ENCODE measurements at places on chromosomes 2 and 18.

DNA sequence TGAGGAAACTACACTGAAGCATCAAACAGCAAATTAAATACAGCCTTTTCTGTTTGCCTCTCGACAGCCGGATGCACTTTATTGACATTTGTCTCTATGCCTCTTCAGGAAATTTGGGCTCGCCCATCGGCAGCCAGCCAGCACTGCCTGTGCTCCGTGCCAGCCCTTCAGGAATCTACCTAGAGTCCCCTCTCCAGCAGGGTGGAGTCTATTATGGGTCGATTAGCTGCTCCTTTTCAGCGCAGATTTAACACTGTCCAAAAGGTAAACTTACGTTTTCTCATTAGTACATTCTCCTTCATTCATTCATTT lies 91.5 kb downstream of the MYCN start:
- DNase-seq: no peak

DNA sequence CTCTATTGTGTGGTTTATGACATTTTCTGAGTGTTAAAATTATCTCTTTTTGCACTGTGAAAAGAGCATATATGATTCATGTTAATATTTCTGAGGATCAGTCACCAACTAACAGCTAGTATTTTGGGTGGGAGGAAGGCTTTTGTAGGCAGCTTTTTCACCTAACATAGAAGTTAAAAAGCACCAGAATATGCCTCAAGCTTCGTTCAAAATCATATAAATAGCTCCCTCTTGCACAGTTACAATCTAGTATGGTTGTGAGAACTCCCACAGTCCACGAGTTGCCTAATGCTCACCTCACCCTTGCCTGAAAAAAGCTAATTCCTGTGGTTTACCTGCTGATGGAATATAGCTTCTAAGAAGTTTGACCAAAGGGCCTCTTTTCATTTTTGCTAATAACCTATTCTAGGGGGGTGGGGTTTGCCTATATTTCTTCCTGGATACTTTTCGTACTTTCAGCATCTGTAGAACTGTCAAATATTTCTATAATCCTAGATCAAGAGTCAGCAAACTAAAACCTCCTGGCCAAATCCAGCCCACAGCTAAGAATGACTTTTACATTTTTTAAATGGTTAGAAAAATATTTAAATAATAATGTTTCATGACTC lies 167.1 kb upstream of the FOSL2 start:
- no peak for DNase-seq

DNA sequence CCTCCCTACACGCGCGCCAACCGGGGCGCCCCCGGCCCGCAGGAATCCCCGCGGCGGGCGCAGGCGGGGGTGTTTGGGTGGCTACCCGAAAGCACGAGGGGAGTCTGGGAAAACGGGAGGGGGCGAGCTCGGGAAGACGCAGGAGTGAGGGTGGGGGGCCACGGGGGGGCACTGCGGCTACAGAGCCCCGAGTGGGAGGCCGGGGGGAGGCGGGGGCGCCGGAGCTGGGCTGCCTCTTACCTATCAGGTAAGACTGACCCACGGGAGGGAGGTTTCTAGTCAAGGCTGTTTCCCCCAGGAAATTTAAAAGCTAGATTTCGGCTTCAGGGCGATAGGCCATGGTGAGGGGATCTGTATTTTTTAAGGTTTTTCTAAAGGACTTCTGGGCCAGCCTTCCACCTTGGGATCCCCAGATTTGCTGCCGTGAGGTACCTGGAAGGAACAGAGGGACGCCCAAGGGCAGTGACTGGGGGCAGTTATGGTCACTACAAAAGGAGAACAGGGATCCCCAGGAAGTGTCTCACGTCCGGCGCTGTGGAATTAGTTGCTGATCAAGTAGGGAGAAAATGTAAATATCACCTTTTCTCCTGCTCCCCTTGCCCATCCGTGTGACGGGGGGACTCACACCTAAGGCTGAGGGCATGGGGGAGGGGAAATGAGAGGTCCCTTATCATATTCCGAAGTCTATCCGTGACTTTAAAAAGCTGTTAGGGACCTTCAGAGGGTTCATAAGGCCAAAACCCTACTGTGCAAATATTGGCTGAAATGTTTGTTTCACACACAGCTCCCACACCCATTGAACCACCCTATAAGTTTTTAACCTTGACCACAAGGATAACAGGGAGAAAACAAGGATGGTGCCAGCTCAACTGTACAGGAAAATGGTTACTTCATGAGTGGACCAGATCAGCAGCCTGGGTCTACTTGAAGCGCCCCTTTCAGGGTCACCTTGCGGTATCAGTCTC lies 638 bp upstream of the IRS1 start:
- DNase-seq: no peak

- no peak for DNase-seq
These were observed 138.5 kb downstream of the COL4A4 start for GRCh38 chr2:227025510-227025909.

DNA sequence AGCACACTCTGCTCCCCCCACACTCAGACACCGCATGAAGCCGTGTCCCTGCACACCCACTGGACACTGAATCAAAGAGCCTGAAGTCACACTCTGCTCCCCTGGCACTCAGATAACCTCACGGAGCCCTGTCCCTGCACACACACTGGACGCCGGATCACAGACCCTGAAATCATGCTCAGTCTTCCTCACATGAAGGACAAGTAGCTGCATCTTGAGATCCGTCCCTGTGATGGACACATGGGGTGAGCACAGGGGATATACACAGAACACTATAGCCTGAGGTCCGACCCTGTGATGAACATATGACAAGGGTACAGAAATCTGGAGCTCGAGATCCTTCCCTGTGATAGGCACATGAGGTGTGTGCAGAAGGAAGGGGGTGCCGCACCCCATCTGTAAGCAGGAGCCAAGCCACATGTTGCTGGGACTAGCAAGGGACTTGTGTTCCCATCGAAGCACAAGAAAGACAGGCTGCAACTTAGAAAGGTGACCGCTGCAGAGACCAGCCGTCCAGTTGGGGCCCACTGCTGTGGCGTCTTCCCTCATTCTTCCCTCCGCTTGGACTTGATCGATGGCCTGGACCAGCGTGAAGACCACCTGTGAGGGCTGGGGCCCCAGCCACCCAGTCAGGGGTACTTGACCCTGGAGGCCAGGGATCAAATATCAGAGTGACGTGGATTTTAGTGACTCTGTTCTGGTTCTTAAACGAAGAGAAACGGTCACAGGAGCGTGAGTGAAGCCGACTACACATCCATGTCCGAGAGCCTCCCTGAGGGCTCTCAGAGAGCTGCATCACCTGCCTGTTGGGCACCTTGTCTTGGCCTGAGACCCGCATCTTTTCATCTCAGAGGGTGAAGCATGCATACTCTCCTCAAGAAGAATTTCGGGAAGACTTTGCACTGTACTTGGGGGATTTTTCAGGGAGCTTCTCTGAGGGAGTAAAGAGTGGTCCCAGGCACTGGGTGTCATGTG lies 391.7 kb upstream of the SALL3 start:
- DNase-seq: no peak

GRCh38 chr2:128286011-128286721 lies 32.5 kb downstream of the HS6ST1 start:
- no peak for DNase-seq

GRCh38 chr2:62437785-62438184 lies 68.2 kb downstream of the TMEM17 start:
- DNase-seq: no peak

DNA sequence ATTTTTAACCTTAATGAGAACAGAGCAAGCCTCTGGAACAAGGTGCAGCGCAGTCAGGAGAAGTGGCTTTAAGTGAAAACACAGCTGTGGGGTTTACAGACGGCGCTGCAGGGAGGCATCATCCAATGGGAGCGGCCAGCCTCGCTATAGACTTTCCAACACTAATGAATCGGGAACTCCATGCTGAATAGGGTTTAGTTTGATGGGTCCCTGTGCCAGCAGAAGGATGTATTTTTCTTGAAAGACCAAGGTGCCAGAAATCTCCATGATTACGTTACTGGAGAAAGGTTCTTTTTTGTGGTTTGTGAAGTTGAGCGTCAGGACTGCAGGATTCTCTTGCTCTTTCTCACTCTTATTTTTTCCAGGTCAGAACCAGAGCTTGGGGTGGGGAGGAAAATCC lies 87.9 kb upstream of the ALPP start:
- DNase-seq: no peak

DNA sequence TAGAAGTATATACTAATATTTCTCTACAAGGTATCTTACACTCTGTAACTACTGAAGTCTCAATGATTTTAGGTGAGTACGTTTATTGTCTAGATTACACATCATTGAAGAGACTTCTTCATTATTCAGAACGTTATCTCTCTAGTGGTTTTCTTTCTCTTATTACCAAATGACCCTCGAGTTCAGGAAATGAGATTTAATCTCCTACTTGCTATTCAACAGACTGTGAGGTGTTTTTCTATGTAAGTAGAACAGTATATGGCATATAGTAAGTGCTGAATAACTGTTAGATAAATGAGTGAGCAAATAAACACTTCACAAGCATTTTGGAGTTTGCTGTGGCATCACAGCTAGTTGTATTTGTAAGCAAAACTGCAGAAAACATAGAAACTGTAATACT lies 947.2 kb upstream of the SLC39A10 start:
- no peak for DNase-seq

- DNase-seq: no peak
These were observed 145.4 kb upstream of the RNF152 start for GRCh38 chr18:62037989-62038778.

DNA sequence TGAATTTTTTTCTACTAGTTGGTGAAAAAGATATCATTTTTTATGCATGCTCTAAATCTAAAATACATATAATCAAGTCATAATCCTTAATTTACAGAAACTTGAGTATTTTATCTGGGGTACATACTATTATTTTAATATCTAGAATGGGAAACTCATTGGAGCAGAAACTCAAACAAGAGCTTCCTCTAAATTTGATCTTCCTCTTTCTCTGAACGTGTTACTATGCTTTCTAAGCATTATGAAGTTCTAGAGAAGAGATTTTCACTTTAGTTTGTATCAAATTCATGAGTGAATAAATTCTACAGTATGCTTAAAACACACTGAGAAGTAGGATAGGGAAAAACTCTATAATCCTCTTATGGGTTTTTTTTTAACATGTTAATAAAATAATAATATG lies 20.6 kb upstream of the SLC38A11 start:
- DNase-seq: no peak

DNA sequence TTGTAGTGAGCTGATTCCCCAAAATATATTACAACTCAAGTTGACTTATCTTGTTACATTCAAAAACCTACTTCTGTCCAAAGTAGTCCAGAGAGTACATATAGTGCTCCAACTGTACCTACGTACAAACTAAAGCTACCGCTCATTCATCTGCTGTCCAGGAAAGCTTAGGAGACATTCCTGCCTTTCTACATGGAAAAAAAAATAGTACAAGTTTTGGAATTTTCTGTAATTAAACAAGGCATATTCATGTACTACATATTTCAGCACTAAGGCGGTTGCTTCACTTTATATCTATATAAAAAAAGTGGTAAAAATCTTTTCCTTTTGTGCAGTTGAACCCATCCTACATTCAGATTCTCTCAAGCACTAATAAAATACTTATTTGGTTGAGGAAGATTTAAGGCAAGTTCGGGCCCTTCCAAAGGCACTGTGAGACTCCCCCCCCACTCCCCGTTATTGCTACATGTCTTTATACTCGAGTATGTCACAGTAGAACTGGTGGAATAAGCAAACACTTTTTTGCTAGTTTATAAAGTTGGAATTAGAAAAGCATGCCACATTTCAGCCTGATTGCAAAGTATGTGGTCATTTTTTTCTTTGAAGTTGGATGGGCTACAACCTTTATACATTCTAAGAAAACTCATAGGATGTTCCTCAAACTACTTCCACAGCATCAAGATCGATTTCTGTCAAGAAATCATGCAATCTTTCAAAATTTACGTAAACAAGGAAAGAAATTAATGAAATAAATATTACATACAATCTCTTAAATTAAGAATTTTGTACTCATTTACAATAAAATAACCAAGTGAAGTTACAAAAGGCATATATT lies 3.7 kb downstream of the ZFP36L2 start:
- no peak for DNase-seq

DNA sequence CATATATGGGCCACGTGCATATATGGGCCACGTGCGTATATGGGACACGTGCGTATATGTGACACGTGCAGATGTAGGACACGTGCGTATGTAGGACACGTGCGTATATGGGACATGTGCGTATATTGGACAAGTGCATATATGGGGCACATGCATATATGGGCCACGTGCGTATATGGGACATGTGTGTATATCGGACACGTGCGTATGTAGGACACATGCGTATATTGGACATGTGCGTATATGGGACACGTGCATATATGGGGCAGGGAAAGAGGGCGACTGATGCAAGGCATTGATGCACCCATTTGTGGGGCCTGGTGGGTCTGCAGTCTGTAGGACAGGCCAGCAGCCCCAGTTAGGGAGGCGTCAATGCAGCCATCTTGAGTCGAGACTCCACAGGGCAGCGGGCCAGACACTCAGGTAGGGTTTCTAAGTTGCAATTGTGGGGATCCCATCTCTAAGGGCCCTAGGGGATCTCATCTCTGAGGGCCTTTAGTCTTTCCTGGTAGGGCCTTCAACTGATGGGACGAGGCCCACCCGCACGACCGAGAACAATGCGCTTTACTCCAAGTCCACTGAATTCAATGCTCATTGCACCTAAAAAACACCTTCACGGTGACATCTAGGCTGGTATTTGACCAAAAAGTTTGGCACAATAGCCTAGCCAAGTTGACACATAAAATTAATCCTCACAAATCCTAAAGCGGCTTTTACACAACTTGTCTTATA lies 92.3 kb upstream of the ZNF516 start:
- no peak for DNase-seq

- DNase-seq: no peak
These were observed 57.3 kb upstream of the KLF7 start for GRCh38 chr2:207223051-207223450.
